Activated T-helper 17 cell treated with anti-CD3 and anti-CD28 coated beads, Interleukin-2, amount 50 U/mL, for 72 hours (primary cell): ENCODE measurements at places on chromosomes 2 and 18.

DNA sequence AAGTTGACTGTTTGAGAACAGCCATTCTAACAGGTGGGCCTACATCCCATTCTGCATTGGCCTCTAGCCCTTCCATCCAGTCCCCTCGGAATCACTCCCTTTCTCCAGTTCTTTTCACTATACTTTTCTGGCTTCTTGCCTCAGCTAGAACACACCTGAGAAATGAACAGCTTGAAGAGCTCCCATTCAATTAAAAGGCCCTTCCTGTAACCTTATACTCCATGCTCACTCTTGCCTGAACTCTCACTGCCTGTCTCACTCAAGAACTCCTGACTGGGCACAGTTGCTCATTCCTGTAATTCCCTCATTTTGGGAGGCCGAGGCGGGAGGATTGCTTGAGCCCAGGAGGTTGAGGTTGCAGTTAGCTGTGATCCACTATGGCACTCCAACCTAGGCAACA, 23.6 kb downstream of the CHRNA1 start:
- ATAC-seq: no peak

- ATAC-seq: peak; percentile 84
These were observed 190.8 kb downstream of the TMEM247 start for GRCh38 chr2:46669996-46670793.

GRCh38 chr2:236912326-236913120, 173.2 kb upstream of the COPS8 start:
- no peak for ATAC-seq

DNA sequence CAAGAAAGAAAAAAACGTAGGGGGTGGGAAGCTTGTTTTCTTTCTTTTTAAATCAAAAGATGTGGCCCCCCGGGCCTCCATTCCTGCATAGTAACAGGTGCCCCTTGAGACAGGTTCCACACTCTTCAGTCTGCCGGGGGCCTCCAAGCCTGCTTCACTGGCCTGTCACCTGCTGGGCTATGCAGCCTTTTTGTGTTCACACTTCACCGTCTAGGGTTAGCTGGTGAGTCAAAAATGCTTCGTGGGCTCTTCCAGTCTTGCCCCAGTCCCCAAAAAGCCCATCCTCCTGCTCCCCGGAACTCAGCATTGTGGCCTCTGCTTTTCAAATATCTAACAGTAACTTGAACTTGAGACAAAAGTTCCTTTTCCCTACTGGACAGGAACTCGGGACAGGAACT, 67.9 kb downstream of the POLR1A start:
- ATAC-seq: peak; percentile 23

GRCh38 chr18:36381075-36381474, 83.6 kb downstream of the FHOD3 start:
- no peak for ATAC-seq

- no peak for ATAC-seq
These were observed 53.0 kb upstream of the FOSL2 start for GRCh38 chr2:28339516-28340175.

DNA sequence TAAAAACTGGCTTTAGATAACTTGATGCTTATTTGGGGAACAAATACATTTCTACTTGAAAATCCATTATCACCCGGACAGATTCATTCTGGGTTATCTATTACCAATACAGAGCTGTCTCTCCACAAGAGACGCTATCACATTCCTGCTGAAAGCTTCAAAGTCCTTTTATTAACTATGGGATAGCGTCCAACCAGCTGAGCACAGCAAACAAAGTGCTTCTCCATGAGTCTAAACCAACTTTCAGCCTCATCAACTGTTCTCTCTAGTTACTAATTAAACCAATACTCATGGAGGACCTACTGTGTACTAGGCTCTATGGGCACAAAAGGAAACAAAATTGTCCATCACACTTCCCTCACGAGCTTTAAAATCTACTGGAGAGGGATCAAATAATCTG, 132.8 kb downstream of the L3MBTL4 start:
- ATAC-seq: no peak

DNA sequence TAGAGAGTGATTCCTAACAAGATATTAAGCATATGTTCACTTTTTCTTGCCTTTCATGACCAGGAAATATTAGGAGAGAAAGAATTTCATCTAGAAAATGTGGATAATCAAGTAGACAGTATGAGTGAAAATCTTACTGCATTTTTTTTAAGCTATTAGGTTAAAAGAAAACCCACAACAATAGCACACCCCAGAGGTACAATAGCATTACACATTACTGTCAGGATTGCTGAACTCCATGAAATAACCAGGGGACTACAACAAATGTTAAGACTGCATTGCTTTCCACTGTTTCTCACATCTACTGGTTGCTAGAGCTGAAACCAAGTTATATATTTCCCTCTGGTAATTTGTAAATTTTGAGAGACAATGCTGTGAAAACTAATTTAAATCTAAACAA, 33.7 kb downstream of the KLF7 start:
- no peak for ATAC-seq
